A172 (cell line): ENCODE measurements at places on chromosomes 6 and 20.

GRCh38 chr20:37364013-37364926 lies 18.3 kb downstream of the SRC start:
- DNase-seq = no peak

DNA sequence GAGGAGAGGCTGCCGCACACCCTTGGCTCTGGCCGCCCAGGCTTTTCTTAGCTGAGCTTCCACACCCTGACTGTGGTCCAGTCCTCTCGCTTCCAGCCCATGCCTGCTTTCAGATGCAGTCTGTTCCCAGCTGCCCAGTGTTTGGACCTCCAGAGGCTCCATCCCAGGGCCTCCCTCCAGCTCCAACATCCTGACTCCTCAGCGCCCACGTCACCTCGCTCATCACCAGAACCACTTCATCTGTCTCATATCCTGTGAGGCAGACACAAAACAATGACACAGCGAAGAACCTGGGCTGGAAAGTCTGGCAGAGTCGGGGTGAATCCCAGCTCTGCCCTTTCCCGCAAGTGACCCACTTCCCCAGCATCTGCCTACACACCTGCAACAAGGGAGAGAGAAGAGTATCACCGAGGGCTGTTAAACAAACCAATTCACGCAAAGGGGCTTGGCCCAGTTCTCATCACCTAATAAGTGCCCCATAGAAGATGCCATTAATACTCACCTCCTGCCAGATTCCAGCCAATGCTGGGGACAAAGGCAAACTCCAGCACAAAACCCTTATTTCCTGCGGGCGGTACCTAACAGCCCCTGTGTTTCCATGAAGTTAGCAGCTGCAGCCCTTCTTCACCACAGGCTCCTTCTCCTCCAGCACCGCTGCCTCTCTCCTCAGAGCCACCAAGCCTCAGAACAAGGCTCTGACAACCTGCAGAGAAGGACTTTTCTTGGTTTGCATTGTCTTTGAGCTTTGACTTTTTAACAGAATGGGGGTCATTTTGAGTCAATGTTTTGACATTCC lies 133.4 kb upstream of the CDH4 start:
- peak; percentile 79 for DNase-seq

DNA sequence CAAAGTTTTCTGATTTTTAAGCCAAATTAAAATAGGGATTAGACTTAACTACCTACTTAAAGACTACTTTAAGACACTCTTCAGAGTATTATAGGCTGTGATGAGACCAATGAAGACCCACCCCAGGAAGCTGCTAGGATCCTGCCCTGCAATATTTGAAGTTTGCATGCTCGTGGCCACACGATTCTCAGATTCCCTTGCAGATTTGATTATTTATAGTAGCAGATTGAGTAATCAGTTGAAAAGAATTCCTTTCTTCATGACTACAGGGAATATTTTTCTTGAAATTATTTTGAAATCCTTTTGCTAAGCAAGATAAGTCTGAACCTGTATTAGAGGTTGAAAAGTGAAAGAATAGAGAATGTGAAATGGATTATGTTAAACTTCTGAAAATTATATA lies 122.3 kb downstream of the B3GAT2 start:
- DNase-seq = no peak

GRCh38 chr6:37940074-37940847 lies 120.7 kb downstream of the ZFAND3 start:
- DNase-seq = no peak

DNA sequence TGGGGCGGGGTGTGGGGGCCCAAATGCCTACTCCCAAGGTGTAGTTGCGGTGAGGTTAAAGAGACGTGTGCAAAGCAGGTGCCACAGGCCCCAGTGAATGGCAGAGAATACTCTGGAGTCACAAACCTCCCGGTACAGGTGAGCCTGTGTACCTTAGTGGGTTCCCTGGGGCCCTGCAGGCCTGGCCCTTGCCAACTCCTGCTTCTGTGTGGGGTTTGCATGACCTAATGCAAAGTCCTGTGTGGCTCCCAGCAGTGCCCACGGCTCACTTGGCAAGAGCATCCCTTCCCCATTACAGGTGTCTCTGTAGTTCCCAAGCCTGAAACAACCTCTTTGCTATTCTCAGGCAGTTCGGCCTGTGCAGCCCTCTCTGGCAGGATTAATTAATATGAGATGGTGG lies 17.5 kb downstream of the SPDEF start:
- DNase-seq = no peak

DNA sequence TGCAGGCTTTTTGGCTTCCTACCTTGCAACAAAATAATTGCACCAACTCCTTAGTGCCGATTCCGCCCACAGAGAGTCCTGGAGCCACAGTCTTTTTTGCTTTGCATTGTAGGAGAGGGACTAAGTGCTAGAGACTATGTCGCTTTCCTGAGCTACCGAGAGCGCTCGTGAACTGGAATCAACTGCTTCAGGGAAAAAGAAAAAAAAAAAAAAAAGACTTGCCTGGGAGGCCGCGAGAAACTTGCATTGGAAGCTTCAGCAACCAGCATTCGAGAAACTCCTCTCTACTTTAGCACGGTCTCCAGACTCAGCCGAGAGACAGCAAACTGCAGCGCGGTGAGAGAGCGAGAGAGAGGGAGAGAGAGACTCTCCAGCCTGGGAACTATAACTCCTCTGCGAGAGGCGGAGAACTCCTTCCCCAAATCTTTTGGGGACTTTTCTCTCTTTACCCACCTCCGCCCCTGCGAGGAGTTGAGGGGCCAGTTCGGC lies 420 bp downstream of the SOX4 start:
- peak; percentile 35 for DNase-seq

- no peak for DNase-seq
Observed at GRCh38 chr20:1904135-1904534, 8.9 kb downstream of the SIRPA start.

DNA sequence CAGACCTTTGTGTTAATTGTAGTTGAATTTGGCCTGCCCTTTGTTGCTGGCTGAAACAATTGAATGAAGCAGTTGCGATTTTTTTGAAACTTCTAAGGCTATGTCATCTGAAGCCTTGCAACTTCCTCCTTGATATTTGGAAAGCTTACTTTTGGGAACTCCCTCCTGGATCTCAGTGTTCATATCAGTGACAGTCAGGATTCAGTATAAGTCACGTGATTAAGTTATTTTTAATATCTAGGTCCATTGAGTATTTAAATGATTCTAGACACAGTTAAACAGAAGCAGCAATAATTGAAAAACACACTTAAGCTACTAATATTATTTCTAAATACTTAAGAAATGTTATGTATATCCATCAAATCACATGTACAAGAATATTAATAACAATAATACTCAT lies 951.3 kb downstream of the GRIK2 start:
- no peak for DNase-seq

GRCh38 chr6:10956776-10957175 lies 69.9 kb downstream of the SYCP2L start:
- DNase-seq = no peak

DNA sequence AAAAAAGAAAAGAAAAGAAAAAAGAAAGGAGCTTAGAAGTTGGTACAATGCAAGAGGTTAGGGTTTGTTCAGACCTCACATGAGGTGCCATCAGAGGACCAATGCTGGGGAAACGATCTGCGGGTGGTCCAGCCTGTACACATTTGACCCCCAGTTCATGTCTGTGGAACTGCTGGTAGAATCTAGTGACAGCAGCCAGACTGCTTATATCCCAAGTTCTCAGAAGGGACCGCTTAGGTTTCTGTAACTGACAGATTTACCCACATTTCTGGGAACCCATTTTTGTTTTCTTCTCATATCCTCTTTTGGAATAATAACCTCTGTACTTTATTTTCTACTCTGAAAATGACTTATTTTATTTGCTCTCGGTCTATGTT lies 4.7 kb downstream of the PPP1R18 start:
- no peak for DNase-seq

DNA sequence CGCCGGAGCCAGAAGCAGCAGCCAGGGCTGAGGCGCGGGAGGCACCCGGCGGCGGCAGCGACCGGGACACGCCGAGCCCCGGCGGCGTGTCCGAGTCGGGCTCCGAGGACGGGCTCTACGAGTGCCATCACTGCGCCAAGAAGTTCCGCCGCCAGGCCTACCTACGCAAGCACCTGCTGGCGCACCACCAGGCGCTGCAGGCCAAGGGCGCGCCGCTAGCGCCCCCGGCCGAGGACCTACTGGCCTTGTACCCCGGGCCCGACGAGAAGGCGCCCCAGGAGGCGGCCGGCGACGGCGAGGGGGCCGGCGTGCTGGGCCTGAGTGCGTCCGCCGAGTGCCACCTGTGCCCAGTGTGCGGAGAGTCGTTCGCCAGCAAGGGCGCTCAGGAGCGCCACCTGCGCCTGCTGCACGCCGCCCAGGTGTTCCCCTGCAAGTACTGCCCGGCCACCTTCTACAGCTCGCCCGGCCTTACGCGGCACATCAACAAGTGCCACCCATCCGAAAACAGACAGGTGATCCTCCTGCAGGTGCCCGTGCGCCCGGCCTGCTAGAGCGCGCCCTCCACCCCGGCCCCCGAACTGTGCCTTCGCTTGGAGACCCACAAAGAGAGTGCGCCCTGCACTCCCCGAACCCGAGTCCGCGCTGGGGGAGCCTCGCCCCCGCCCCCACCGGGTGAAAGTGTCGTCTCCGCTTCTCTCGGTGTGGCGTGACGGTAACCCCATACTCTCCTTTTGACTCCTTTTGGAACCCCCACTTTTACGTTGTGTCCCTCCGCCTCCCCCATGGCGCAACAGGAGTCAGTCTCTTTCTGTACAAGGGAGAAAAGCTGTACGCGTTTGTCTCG lies 1.6 kb downstream of the INSM1 start:
- no peak for DNase-seq

DNA sequence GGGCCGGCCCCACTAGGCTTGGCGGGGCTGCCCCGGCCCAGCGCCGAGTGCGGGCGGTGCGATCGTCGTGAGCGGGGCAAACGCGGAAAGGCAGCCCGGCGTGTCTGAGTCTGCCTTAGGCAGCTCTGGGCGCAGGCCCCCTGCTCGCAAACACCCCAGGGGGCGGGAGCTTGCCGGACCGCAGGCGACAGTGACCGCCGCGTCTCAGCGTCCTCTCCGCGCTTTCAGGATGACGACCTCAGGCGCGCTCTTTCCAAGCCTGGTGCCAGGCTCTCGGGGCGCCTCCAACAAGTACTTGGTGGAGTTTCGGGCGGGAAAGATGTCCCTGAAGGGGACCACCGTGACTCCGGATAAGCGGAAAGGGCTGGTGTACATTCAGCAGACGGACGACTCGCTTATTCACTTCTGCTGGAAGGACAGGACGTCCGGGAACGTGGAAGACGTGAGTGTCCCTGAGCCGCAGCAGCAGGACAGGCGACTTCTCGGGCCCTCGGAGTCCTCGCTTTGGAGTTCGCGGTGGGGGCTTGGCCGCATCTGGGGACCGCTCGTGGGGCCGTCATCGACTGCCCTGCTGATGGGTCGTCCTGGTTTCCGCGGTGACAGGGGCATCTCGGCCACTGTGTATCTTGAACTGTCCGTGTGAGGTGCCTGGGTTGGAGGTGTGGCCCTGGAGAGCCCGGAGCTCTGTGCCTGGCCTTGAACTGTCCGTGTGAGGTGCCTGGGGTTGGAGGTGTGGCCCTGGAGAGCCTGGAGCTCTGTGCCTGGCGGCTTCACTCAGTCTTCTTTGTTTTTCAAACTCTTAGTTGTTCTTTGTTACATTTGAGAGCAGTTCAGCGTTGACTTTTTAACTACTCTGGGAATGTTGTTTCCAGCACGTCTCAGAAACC lies 786 bp downstream of the ADRM1 start:
- peak; percentile 35 for DNase-seq

GRCh38 chr6:23630726-23631635 lies 495.0 kb upstream of the NRSN1 start:
- DNase-seq = no peak

DNA sequence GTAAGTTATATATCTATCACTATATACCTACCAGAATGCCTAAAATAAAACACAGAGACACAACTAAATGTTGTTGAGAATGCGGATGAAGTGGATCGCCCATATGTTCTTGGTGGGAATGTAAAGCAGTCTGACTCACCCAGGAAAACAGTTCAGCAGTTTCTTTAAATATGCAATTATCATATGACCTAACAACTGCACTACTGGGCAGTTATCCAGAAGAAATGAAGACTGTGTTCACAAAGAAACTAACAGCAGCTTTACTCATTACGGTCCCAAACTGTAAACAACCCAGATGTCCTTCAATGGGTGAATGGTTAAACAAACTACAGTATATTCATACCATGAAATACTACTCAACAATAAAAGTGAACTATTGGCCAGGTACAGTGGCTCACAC lies 14.3 kb upstream of the ZC3H12D start:
- peak; percentile 83 for DNase-seq

- no peak for DNase-seq
Observed at GRCh38 chr20:37980383-37980782, 52.9 kb downstream of the TTI1 start.

- no peak for DNase-seq
Observed at GRCh38 chr20:8796088-8796660, 272.7 kb upstream of the PLCB4 start.

DNA sequence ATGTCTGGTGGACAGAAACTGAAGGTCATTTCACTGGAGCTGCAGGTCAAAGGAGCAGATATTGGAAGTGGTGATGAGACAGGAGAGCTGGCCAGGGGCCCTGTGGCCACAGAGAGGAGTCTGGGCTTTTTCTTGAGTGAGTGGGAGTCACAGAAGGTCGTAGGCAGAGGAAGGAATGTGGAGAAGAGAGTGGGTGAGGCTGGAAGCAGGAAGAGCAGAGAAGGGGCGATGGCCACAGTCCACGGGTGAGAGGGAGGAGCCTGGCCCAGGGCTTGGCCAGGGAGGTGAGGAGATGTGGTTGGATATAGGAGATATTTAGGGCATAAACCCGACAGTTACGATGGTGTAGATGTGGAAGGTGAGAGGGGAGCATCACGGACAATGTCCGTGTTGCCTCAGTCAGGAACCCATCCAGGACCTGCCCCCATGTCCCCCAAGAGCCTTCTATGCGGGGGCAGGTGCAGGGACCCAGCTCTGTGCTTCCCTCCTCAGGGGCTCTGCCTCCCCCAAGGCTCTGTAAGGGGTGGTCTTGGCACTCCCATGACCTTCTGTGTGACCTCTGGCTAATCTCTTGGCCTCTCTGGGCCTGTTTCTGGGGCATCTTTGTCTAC lies 150.5 kb upstream of the PTPN1 start:
- no peak for DNase-seq
